ENCODE measurements at places on chromosomes 12 and 14.

DNA sequence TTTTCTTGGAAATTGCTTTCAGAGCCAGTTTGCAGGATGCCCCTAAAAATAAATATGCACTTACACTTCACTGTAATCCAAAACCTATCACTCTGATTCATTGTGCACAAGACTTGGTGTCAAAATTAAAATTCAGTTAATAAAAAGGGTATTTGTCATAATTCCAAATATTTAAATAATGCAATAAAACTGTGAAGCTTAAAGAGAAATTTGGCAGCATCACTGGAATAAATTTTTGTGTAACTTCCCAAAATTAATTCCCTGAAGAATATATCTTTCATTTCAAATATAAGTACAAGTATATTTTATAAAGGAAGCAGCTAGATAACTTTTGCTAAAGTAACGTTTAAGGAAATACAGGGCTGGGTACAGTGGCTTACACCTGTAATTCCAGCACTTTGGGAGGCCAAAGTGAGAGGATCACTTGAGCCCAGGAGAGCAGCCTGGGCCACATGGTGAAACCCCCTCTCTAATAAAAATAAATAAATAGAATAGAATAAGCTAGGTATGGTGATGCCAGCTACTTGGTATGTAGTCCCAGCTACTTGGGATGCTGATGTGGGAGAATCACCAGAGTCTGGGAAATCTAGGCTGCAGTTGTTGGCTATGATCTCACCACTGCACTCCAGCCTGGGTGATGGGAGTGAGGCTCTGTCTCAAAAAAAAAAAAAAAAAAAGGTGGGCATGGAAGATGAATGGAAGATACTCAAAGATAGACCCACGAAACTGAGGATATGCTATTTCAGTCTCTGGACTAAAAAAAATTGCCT is 233.8 kb downstream of the FBXL14 start:
- DNase-seq = no peak

DNA sequence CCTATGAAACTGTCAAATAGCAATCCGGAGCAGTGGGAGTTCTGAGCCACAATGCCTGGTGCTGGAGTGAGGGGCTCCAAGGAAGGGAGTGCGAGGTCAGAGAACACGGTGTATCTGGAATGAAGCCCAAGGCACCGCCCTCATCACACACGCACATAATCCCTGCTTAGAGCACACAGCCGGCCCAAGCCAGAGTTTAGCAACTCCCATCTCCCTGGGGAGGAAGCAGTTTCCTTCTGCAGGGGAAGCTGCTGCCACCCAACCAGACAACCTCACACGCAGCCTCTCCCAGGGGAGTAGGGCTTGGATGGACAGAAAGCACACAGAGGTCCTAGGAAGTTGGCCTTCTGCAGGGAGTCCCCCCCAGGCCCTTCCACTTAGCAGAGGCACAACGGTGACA is 31.3 kb downstream of the ACTN1 start:
- peak; percentile 93 for DNase-seq

GRCh38 chr14:94384342-94384741 is 4.1 kb downstream of the SERPINA1 start:
- DNase-seq = peak; percentile 17

DNA sequence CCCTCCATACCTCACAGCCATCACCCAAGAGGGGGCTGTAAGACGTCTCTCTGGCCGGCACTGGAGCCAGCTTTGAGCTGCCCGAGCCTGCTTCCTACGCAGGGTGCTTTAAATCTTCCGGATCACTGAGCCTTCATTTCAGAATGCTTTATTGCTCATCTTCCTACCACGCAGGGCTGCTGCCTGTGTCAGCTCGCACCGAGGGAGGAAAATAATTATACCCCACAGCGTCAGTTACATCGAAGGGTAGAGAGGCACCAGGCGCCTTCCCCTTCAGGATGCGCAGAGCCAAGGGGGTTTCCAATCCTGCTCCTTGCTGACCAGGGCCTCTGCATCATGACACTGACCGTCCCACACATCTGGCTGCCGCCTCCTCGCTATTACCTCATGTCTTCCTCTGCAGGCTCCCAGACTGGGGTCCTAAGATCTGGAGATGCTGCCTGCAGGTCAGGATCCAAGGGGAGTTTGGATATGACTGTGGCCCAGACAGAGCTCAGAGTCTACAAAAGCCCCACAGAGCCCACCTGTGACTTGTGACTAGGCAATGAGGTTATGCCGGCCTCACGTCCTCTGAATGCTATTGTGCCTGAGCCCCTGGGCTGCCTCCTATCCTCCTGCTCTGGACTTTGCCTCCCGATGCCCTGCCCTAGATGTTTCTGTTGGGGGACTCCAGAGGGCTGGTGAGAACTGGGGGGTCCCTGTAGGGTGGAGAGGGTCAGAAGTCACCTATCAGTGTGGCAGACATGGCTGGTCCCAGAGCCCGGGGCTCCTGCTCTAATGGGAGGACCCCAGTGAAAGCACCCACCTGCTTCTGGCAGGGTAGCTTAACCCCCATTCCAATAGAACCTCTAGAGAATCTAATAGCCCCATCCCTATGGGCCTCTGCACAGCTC is 220.3 kb upstream of the RTL1 start:
- DNase-seq = peak; percentile 47

DNA sequence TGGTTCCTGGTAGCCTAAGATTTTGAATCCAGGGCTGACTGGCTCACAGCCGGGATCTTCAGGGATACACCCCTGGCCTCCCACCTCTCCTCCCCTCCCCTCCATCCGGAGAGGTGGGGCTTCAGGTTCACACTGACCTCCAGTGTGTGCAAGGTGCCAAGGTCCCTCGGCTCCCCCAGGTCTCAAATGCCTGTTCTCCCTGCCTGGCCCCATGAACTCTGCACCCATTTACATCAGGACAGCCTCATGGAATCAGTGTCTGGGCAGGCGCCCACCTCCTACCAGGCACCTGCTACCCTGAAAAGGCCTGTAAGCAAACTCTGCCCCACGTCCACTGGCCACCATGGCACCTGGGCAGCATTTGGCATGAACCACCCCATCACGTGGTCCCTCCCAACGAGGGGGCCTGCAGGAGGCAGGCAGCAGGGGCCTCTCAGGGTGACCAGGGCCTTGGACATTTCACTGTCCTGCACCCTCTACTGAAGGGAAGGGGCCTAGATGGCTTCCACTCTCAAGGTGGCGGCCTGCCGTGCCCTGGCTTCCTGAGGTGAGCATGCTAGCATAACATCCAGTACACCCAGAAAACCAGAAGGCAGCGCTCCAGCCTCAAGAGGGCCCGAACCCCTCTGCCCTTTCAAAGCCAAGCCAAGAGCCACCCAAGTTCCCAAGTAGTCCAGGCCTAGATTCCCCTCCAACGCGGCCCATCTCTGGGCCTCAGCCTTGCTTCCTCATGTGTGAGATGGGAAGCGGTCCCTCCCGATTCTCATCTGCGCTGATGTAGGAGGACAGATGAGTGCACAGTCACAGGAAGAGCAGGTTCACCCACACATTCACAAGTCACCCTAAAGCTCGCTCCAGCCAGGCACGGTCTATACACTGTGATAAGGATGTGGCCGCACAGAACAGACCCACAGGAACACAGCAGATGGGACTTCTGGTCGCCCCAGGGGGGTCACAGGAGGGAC is 37.3 kb downstream of the CCDC85C start:
- no peak for DNase-seq

- DNase-seq = no peak
Measured at GRCh38 chr14:103026988-103027387, 30.4 kb downstream of the CDC42BPB start.

DNA sequence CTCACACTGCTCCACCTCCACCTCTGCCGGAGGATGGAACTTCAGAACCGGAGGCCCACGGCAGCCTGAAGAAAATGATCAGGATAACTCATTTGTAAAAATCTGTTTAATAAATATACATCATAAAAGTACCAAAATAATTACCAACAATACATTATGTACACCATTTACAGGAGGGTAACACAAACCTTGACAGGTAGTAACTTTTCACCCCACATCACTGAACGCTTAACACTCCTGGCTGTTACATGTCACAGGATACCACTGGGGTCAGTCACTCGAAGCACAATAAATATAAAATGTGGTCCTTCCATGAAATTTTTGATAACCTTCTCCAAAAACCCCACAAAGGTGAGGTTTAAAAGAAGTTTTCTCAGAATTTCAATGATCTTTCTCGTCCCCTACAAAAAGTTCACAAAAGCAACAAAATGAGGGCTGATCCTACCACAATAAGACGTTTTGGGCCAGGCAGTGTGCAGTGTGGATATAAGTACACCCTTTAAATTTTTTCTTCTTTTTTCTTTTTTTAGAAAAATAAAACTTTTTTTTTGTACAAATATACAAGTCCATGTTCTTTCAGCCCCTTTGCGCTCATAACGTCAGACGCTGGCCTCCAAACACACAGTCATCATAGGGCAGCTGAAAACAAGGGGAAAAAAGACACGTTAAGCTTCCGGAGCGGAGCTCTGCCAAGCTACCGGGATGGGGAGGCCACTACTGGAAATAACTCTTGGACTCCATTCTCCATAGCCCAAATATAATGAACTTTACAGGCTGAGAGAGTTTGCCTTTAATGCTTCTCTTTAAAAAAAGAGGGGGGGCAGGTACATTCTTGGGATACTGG is 2.9 kb downstream of the NFKBIA start:
- DNase-seq = peak; percentile 75

GRCh38 chr12:127803545-127803944 is 463.4 kb upstream of the TMEM132C start:
- no peak for DNase-seq

DNA sequence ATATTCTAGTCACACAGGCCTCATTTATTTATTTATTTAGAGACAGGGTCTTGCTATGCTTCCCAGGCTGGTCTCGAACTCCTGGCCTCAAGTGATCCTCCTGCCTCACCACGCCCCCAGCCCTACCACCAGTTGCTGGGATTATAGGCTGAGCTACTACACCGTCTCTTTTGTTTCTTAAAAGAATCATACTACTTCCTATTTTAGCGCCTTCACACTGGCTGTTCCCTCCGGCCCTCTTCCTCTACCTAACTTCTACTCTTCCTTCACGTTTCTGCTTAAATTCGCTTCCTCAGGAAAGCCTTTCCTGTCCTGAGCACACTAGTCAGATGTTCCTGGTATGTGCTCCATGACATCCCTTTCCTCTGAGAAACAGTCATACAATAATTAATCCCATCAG is 6.4 kb upstream of the MRPL42 start:
- DNase-seq = no peak

DNA sequence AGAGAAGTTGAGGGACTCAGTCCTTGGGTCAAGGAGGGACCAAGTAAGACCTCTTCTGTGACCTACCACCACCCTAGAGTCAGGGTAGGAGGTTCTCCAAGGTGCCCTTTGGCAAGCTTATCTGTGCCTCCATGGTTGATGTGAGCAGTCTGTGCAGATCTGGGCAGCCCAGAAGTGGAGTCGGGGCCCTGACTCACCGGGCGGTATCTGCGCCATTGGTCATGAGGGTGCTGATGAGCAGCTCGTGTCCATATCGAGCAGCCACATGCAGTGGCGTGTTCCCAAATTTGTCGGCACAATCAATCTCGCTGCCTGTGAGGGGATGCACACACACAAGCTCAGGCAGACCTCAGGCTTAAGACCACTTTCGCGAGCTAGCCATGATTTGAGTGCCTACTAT is 5.1 kb downstream of the ANKRD52 start:
- no peak for DNase-seq

GRCh38 chr14:91331721-91332120 is 85.9 kb downstream of the CCDC88C start:
- DNase-seq = no peak

DNA sequence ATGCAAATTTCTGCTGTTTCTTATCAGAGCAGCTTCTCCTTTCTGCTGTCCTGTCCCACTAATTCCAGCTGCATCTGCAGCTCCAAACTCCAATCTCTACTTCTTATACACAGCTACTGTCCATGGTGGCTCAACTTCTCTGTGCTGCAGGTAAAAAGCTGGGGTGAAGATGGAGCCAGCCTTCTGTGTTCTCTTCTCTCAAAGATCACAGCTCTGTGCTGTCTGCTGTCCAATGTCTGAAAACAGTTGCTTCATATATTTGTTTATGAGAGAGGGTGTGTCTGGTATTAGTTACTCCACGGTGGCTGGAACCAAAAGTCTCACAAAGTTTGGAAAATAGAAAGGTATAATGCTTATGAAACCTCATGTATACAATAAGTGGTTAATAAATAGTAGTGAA is 445.8 kb upstream of the TBX3 start:
- DNase-seq = no peak

- no peak for DNase-seq
Measured at GRCh38 chr14:103084021-103084919, at the start of gene LBHD2. TSS of gene LBHD2 (plus strand) at chr14:103084210. CDS start at chr14:103086013, 1,803 bp downstream.

GRCh38 chr12:34205401-34205800 is 183.1 kb downstream of the ALG10 start:
- no peak for DNase-seq

DNA sequence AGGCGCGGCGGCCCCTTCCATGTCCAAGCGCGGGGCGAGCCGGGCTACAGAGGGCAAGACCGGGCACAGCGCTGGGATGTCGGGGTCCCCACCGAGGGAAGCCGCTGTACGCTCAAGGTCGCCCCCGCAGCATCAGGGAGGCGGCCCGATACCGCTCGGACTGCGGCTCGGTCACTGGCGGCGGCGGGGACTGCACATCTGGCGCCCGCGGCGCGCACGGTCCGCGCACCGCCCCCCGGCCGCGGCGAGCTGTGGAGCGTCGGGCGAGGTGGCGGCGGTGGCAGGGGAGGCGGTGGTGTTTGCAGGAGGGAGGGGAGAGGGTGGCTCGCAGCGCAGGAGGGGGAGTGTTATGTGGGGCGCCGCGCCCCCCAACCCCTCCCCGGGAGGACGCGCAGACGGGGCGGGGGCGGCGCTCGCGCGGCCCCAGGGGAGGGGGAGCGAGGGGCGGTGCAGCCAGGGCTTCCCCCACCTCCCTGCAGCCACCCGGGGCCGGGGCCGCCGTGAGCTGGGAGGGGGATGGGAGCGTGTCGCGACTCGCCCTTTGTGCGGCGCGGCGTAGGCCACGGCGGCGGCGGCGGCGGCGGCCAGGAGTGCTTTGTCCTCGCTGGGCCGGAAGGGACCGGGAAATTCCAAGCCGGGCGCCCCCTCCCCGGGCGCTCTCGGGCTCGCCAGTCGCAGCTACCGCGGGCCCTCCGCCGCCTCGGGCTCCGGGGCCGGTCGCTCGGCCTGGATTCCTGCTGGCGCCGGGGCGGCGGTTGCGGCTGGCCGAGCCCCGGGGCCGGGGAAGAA is at the start of gene NUAK1:
TSS of gene NUAK1 (minus strand) at position 322 of the 789 bp plus-strand sequence. CDS start at position 21, 301 bp downstream.
- DNase-seq = peak; percentile 75

GRCh38 chr12:75738486-75738885 is 227.1 kb upstream of the KRR1 start:
- DNase-seq = no peak

DNA sequence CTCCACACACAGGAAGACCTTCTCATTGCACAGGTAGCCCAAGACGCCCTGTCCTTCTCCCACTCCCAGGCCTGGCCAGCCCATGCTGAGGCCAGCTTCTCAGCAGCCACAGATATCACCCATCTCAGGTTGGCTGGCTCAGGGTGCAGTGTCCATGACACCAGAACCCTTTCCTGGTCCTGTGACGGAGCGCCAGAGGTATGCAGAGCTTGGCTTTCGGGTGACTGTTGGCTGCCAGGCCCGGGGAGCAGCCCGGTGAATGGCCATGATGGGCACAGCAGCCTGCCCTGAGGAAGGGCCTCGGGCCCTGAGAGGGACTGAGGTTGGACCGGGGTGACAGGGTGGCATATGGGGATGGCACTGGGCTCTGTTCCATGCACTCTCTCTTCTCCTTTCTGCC is 173.4 kb downstream of the TSPAN9 start:
- no peak for DNase-seq
